ENCODE measurements at places on chromosomes 3 and 15.
A peak's percentile ranks its signal among the peaks of the same experiment; 100 is the strongest.

- no peak for DNase-seq
Measured at GRCh38 chr15:79396850-79397249, 35.3 kb upstream of the MINAR1 start.

- no peak for DNase-seq
Measured at GRCh38 chr3:138450181-138450580, 15.8 kb downstream of the ESYT3 start.

- DNase-seq = no peak
Measured at GRCh38 chr3:187978433-187979011, 175.4 kb upstream of the LPP start.

DNA sequence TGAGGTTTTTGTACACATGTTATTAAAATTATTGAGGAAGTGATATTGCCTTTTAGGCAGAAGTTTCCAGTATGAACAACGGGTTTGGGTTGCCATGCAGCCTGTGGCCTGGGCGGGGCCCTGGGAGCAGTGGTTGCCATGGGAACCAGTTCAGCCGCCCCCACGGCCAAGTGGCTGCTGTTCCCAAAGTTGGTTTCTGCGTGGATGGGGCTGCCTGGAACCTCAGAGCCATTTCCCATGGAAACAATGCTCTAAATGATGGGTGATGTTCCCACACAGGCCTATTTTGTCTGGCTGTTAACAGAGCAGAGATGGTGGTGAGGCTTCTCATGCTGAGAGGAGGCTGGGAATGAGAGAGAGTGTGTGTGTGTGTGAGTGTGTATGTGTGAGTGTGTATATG, 19.5 kb downstream of the MRAS start:
- no peak for DNase-seq

DNA sequence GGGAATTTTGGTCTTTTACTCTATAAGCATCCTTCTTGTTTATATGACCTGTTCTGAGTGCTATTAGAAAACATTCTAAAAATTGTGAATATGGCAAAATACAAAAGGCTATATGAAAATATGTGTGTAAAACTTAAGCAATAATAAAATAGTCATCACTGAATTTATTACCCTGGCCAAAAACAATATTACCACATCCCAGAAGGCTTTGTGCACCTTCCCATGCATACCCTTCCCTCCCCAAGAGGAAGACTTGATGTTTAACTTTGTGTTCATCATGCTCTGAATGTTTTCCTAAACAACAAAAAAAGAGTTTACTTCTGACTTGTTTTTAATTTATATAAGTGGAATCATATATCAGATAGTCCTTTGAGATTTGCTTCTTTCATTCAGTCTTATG, 155.1 kb upstream of the TNIK start:
- no peak for DNase-seq

DNA sequence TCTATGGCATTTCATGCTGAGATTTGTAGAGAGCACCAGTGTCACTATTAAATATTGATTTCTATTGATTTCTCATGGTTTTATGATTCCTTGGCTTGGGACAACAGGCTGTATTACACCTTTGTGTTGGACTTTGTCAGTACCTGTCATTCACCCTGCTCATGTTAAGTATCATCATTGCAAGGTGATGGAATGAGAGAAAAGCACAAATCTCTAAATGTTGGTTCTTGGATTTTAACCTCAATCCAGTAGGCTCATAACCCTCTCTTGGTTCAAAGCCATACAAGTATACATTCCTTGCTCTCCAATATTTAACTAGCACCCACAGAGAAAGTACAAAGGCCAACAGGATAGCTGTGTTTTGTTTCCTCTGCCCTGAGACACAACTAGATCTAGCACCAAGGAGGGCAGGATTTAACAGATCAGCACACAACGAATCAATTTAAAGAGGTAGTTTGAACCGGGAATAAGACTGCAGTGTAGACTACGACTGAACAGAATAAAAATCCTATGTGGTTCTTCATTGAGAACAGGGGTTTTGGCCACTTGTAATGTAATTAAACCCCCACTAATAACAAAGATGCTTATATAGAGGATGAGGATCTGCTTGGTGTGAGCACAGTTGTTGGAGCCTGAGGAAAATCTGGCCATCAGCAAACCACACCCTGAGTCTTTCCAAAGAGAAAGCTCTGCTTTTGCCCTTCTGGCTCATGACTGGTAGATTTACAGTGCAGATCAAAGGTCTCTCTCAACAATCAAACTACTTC, 78.0 kb upstream of the TNFSF10 start:
- no peak for DNase-seq

DNA sequence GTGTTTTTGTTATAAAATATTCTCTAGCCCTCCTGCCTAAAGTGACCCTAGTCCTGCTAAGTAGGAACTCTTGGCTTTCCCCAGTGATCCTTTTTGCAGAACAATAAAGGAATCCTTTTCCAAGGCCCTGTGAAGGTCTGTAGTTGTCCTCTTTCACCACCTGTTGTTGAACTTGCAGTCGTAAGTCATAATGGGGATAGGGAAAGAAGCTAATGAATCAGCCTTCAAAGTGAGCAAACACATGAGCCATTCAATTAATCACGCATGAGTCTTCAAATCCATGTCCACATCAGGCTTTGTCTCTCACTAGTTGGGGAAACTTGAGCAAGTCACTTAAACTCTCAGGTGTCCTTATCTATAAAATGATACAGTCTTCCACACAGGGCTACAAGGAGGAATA, 27.6 kb downstream of the ZNF860 start:
- no peak for DNase-seq

- DNase-seq = peak; percentile 72
Measured at GRCh38 chr3:4656059-4656458, 162.9 kb downstream of the ITPR1 start.

DNA sequence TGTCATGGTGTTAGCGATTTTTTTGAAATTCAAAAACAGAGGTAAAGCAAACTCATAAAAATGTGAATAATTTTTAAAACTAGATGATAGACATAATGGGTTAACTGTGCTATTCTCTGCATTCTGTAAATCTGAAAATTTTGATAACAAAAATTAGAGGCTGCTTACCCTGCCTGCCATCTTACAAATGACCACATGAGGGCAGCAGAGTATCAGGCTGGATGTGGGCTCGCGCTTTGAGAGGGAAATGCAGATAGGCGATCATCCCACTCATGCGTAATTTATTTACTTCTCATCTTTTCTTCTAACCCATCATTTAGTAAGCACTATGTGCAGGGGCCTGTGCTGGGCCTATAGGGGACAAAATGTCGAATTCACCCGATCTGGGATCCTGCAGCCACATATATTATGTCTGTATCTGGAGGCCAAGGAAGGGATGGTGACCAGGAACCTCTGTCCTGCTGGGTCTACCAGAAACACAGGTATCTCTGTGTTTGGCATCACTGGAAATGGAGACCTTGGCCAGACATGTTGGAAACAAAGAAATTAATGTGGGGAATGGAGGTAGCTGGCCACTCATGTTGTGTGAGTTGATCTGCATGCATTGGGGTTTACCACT, 7.8 kb upstream of the RAD18 start:
- peak; percentile 81 for DNase-seq

DNA sequence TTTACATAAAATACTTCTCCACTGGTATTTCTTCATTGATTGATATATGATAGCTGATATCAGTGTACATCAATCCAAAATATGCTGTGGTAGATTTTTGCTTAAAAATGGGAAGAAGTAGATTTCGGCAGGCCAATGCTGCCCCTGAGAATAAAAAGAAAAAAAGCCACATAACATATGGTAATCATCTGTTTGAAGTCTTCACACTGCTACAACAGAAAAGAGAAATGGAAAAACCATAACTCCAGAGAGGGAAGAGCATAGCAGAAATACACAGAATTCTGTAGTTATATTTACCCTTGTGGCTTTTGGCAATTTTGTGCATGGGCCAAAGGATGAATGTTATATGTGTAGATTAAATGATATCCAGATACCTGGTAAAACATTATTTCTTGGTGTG, 143.1 kb upstream of the KCNMB2 start:
- no peak for DNase-seq

- no peak for DNase-seq
Measured at GRCh38 chr15:46151786-46152185, 517.0 kb downstream of the SQOR start.

All from right forelimb (tissue), 1 donor.